ENCODE measurements at places on chromosomes 3 and 15.

GRCh38 chr15:78621810-78622402 lies 1.1 kb upstream of the CHRNA3 start:
- DNase-seq, result no peak

GRCh38 chr15:70025413-70026296 lies 72.1 kb downstream of the TLE3 start:
- DNase-seq, result no peak

DNA sequence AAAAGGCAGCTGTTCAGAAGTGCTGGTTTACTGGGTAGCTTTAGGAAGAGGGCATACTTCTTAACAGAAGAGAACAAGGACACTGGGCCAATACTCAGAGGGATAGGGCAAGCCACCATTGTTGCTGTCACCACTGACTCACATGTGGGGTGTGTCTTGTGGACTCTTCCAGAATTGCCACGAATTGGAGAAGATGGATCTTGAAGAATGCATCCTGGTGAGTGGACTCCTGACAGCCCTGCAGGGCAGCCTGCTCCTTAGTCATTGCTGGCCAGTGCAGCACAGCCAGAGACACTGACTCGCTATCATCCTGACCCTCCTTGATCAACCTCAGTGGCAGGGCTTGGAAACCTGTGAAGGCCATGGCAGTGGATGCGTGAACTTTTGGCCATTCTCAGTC lies 62.3 kb downstream of the UBP1 start:
- DNase-seq, result no peak

DNA sequence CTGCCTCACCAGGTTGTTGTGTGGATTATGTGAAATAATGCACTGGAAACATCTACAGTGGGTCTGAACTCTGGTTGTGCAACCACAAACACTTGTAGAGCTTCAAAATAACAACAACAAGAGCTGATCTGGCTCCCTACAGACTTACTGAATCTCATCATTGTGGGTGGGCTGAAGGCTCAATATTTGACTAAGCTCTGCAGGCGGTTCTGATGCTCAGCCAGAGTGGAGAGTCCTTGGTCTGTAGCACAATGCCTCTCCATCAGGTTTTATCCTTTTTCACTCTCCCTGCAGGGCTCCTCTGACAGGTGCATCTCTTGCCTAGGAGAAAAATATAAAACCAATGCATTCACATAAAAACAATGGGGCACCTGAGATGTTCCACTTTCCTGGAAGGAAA lies 456.3 kb upstream of the ONECUT1 start:
- DNase-seq, result no peak

DNA sequence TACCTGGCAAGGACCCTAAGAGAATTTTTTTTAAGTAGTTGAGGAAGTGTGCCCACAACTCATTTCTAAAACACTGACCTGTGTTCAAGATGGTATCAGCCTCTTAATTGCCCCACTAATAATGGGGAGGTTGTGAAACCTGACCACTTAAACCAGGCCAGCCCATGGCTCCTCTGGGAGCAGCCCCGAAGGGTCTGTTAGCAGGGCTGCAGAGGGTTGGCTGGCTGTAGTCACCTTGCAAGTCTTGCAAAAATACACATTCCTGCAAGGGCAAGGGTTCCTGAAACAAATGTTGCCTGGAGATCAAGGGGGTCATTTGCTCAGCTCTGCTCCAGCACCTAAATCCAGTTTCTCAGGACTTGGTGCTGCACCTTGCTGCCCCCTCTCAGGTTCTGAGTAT lies 3.2 kb downstream of the IL17RD start:
- no peak for DNase-seq

DNA sequence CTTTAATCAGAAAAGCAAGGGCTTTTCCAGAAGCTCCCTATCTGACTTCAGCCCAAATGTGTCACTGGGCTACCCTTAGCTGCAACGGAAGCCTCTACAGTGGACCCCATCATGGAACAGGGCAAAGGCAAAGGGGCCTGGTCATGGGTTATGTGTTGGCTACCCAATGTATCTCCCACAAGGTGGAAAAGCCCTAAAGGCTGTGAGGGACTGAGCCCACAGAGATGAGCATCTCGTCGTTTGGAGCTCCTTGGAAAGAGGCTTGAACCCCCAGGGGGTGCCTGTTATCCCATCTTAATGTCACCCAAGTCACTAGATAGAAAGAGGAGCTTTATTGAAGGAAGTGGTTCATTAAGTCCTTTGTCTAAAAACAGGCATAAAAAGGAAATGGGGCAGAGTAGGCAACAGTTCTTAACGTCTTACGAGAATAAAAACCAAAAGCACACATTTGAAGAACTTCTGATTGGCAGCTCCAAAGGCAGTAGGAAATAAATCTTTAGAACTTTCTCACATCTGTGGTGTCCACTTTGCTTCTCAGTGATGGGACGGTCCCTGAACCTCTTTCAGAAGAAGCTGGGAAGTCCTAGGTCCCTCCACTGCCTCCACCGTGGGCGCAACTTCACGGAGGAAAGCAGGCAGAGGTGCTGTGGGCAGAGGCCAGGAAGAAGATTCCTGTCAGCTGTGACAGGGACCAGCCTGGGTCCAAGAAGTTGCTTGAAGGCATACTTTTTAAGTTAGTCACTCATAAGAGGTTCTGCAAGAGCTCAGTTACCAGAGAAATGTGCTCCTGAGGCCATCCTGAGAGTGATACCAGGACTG lies 93.7 kb downstream of the MYLK start:
- DNase-seq, result no peak

DNA sequence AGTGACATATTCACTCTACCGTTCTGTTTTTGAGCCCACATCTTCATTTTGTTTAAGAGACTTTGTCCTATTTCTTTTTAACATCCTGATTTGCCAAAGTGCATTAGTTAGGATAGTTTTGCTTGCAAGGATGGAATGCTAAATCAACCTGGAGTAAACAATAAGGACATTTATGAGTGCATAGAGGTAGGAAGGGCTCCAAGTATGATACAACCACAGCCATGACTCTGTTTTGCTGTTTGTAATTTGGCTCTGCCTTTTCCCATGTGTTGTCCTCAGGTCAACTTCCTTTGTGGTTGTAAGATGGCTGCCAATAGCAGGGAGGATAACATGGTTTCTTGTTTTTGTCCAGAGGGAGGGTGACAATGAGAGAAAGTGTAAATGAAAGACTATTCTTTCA lies 66.4 kb upstream of the GOLIM4 start:
- DNase-seq, result no peak

DNA sequence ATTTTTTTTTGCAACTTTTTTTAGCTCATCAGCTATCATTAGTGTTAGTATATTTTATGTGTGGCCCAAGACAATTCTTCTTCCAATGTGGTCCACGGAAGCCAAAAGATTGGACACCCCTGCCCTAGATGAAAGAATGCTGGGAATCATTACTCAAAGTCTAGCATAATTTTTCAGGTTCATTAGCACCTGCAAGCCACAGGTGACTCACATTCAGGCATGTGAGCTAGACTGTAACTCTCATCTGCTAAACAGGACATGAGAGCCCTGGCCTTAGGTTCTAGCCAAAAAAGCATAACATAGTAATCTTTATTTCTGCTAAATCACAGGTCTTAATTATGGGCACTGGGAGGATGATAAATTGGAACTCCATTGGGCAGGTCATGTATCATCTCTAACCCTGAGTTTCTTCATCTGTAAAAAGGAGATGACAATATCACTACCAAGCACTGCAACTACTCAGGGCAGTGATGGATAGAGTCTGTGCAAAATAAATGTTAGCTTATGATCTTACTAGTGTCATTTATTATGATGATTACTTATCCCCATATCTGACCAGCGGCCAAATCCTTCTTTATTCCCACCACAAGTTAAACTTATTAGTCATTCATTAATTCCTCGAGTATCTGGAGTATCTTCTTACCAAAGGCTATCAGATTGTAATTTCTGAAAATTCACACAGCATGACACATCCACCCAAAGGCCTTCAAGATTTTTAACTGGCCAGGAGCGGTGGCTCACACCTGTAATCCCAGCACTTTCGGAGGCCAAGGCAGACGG lies 125.0 kb downstream of the PLD1 start:
- DNase-seq, result no peak

DNA sequence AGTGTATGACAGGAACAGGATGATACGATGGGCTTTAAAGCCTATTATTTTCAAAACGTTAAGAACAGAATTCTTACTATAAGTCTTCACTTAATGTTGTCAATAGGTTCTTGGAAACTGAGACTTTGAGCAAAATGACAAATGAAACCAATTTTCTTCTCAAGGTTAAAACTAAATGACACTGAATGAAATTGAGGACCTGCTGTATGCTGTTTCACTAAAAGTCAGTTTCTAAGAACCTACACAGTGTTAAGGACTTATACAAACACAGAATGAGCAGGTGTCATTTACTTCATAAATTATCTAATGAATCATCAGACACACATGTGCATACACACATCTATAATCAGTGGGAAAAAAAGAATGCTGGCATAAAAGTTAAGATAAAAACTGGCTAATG lies 106.9 kb downstream of the RFTN1 start:
- no peak for DNase-seq

- DNase-seq, result no peak
These were observed 20.6 kb upstream of the VEPH1 start for GRCh38 chr3:157523814-157524213.

DNA sequence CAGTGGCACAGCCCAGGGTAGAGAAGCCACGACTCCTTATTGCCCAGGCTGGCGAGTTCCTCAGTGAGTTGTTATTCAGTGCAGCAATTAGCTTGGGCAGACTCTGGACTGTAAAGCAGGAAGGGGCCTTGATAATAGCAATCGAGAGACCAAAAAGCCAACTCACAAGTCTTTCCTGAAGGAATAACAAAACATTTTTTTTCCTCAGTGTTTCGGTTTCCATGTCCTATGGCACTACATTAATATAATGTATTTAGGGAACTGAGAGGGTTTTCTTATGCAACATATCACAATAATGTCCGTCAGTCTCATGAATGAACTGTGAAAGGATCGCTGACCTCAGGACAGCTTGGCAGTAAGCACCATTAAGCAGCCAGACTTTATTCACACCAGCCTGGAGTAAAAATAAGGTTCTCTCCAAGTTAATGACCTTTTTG lies 248.9 kb upstream of the TBL1XR1 start:
- no peak for DNase-seq

- DNase-seq, result no peak
These were observed 27.1 kb downstream of the DUOX1 start for GRCh38 chr15:45156744-45157455.

DNA sequence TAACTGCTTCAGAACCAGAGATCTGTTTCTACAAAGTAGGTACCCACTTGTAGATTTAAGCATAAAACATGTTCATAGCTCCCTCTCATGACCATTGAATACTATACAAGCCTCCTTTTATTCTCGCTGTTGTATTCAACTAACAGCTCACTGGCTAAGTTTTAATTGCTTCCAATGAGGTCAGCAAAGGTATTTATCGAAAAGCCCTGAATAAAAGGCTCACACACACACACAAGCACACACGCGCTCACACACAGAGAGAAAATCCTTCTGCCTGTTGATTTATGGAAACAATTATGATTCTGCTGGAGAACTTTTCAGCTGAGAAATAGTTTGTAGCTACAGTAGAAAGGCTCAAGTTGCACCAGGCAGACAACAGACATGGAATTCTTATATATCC lies at the start of gene FGF7:
Gene FGF7 (plus strand): TSS at position 222 of the 400 bp plus-strand sequence. CDS start 1,056 bp downstream, outside the sequence.
- DNase-seq, result no peak

DNA sequence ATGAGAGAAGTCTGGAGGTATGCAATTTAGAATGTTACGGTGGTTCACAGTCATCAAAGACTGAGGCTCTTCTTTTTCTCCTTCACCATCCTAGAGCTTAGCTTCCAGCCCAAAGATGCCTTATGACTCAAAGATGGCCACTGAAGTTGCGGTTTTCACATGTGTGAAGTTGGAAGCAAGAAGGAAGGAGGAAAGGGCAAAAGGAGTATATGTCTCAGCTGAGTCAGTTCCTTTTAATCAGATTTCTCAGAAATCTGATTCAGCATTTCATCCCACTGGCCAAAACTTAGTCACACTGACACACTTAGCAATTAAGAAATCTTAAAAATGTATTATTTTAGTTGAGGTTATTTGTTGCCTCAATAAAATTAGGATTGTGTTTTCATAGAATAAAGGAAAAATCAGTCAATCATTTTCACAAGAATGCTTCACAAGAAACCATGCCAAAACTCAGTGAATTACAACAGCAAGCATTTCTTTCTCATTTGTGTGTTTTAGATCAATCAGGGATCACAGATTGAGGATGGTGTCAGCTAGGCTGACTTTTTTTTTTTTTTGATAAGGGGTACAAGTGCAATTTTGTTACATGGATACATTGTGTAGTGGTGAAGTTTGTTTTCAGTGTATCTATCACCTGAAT lies 211.1 kb upstream of the GADL1 start:
- no peak for DNase-seq

GRCh38 chr3:123327956-123328850 lies 120.7 kb downstream of the ADCY5 start:
- DNase-seq, result no peak

DNA sequence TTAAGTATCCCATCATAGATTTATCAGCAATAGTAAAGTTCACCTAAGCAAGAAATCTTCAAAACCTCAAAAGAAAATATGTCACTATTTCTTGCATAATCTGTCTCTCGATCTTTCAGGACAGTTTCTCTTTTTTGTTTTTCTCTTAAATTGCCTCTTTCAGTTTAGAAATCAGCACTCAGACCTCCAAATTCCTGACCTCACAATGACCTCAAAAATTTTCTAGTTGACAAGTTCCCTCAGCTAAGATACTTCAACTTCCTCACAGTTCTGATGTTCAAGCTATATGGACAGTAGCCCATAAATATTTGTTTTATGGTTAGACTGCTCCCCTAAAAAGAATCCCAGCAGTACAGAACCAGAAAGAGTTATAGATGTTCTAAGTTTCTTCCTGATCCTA lies 24.1 kb downstream of the SLC24A5 start:
- DNase-seq, result no peak

DNA sequence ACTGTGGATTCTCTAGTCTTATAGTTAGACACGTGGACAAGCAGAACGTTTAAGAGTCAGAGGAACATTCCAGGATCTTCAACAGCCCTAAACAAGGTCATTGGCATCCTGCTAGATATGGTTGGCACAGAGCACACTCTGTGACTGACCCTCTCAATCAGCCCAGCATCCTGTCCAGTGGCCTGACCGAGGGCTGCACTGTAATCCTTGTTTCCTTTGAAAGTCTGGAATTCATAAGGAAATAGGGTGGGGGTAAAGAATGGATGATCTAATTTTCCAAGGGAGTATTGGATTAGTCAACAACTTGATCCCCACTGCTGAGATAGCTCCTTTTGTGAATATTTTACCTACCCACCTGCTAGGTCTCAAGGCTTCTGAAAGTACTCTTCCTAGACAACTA lies 94.5 kb upstream of the DLG1 start:
- no peak for DNase-seq

GRCh38 chr3:72310419-72311380 lies 525.8 kb upstream of the PROK2 start:
- DNase-seq, result no peak

- DNase-seq, result no peak
These were observed 17.9 kb downstream of the SLC35A5 start for GRCh38 chr3:112579697-112580096.

GRCh38 chr3:197592361-197593045 lies 36.7 kb upstream of the BDH1 start:
- no peak for DNase-seq

GRCh38 chr15:65981837-65982626 lies 112.7 kb downstream of the RAB11A start:
- DNase-seq, result peak; percentile 25

- DNase-seq, result no peak
These were observed 33.5 kb downstream of the CLDN18 start for GRCh38 chr3:138043266-138044029.

- no peak for DNase-seq
These were observed 13.2 kb downstream of the GREM1 start for GRCh38 chr15:32730677-32731654.
